ENCODE measurements at places on chromosomes 7 and 10. TPM values are rescaled to one million over a fixed set of nuclear protein-coding genes. Genes with fewer than 3 reads are reported as not detected.

Gene VWA2
- total RNA-seq = not detected

Gene CALHM3
- not detected for total RNA-seq

Gene TDRD1
- total RNA-seq = 0.45 TPM

Gene CRHR2
- total RNA-seq = not detected

Gene SCIN
- total RNA-seq = 0.25 TPM

Gene MRPS33
- total RNA-seq = 118 TPM

Gene GCK
- not detected for total RNA-seq

- DNase-seq = no peak
These were observed 128.4 kb downstream of the PAXIP1 start for GRCh38 chr7:154874409-154875113.

DNA sequence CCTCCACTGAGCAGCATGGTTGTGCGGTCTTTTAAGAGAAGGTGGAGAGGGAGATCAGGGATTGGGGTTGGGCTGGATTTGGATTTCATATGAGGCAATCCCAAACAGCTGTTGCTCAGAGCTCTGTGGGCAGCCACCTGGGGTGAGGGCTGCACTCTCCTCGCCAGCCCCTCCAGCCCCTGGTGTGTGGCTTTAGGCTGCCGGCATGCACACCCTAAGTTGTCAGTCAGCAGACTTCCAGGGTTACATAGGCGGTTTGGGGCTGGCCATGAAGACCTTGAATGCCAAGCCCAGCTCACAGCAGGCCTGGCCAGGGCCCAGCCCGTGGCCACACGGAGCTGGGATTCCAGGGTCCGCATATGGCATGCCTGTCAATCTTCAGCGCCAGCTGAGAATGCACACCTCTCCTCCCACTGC is 54.8 kb downstream of the ZMIZ1 start:
- DNase-seq = no peak

- no peak for DNase-seq
These were observed 2.5 kb upstream of the HNRNPF start for GRCh38 chr10:43411536-43411935.

GRCh38 chr7:129612112-129613015 is 844 bp downstream of the NRF1 start:
- DNase-seq = peak; percentile 61

GRCh38 chr7:137243741-137244140 is 99.8 kb downstream of the PTN start:
- peak; percentile 8 for DNase-seq

DNA sequence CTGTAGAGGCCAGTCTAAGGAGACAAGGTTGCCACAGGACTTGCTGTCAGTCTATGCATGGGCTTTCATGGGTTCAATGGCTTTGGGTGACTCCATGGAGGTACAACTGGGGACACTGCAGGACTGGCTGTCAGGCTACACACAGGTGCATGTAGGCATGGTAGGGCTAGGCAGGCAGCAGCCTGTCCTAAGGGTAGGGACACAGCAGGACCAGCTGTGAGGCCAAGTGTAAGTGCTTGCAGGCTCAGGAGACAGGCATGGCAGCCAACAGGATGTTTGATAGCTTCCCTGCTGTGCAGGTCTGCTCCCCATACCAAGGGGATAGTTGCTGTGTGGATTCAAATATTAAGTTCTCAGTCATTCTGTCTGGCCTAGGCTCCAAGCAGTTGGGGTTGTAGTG is 181.0 kb upstream of the NPY start:
- no peak for DNase-seq

DNA sequence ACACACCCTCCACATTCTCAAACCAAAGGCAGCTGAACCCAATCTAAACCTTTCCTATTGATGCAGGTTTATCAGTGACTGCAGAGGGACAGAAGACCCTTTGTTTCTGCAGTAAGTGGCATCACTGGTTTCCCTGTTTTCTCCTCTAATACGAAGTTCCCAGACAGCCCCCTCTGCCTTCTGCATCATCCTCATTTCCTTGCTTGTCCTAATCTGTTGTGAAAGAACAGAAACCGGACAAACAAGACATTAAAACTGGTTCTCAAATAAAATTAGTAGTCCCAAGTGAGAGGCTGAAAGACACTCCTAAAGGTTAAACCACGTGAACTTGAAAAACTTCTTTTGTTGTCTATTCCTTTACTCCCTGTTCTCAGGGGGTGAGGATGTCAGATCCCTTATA is 10.1 kb upstream of the ADRB1 start:
- no peak for DNase-seq

DNA sequence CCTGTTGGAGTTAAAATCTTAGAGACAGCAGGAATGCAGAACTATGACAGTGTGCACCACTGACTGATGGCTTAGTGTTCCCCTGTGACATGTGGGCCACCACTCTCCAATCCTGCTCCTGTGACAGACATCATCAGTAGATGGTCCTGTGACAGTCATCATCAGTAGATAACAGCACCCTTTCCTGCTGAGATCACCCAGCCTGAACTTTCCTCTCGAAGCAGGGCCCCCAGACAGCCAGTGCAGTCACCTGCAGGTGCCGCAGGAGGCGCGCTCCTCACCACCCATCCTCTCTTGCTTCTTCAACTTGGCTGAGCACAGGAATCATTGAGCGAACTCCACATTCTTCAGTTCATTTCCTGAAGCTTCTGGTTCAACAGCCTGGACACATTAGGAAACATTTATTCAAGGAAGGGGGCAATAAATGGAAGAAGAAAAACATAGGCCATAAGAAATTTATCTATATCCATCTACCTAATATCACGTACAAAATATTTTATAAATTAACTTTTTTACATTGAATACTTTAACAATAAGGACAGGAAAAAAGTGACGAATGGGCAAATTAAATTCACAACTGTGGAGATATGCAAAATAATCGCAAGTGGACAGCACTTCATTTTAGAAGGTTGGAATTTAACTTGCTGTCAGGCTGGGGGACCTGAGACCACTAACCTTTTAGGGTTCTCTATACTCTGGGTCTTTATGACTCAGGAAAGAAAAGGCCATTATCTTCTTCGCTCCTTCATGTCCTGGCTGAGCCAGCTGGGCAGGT is 32.0 kb upstream of the MKI67 start:
- no peak for DNase-seq

GRCh38 chr7:113004726-113005454 is 81.7 kb downstream of the GPR85 start:
- DNase-seq = no peak

DNA sequence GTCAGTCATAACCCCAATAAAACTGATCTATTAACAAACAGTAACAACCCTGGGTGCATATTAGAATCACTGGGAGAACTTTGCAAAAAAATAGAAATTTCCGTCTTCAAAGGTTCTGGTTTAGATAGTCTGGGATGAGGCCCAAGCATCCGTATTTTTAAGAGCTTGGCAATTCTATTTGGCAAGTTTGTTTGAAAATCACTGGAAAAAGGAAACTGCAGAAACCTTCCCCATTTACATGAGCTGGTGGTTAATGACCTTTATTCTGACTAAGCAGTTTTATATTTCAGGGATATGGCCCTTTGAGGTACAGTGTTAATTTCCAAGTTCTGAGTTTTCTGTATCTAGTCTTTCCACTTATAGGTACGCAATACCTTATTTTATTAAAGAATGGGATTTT is 115.8 kb upstream of the PRR15 start:
- DNase-seq = peak; percentile 49

- no peak for DNase-seq
These were observed 40.5 kb downstream of the ADRB1 start for GRCh38 chr10:114084215-114084614.

DNA sequence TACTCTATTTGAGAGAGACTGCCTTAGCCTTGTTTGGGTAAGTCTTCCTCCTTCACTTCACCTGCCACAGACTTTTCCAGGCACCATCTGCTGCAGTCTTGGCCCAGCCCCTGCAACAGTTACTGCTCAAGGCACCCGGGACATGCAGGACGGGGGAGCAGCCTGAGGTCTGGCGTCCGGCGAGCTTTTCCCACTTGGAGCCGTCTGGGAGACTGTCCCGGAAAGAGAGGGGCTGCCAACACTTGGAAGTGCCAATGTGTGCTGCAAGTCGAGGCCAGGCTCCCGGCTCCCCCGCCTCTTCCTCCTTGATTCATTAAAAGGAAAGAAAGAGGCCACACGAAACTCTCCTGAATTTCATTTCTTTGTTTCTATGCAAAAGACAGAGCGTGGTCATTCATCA is 13.7 kb downstream of the HTRA1 start:
- peak; percentile 61 for DNase-seq

GRCh38 chr7:53272081-53272480 is 236.6 kb downstream of the POM121L12 start:
- no peak for DNase-seq

- DNase-seq = no peak
These were observed 4.6 kb upstream of the GDF10 start for GRCh38 chr10:47295411-47295810.

- DNase-seq = peak; percentile 19
These were observed 23.6 kb downstream of the ZNF783 start for GRCh38 chr7:149285603-149286002.

DNA sequence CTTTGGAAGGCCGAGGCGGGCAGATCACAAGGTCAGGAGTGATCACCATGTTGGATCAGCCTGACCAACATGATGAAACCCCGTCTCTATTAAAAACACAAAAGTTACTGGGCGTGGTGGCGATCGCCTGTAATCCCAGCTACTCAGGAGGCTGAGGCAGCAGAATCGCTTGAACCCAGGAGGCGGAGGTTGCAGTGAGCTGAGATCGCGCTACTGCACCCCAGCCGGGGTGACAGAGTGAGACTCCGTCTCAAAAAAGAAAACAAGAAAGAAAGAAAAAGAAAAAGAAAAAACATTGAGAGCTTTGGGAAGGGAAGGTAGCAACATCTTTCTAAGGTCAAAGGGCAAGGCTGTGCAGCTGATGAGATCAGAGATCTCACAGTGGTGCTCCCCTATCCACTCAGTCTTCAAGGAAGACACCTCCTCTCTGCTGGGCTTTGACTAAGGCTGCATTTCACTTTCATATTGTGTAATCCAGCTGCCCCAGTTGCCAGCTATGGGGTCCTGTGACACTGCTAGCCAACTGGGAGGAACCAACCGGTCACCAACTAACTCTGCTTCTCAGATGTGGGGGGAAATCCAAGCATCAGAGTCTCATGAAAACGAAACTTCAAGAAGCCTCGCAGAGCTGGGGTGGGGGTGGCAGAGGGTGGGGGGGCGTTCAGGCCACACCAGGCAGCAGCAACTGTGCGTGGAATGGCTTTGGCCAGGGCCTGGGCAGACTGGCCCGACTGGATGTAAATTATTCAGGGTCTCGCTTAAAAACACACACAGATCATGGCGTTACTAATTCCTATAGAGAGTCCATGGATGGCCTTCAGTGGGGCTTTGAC is 1.5 kb downstream of the IL15RA start:
- peak; percentile 45 for DNase-seq

DNA sequence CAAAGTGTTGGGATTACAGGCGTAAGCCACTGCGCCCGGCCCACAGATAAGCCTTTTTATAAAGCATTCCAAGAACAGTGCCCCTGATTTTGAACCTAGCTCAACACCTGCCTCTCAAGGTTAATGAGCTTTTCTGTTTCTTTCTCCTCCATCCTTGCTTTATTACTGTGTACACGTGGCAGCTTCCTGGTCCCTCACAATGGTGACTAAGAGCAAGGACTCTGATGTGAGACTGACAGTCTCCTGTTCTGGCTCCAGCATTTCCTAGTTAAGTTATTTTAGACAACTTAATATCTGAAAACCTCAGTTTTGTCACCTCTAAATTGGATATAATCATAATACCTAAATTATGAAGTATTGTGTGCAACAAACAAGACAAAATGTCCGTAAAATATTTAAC is 9.9 kb downstream of the HABP2 start:
- no peak for DNase-seq

DNA sequence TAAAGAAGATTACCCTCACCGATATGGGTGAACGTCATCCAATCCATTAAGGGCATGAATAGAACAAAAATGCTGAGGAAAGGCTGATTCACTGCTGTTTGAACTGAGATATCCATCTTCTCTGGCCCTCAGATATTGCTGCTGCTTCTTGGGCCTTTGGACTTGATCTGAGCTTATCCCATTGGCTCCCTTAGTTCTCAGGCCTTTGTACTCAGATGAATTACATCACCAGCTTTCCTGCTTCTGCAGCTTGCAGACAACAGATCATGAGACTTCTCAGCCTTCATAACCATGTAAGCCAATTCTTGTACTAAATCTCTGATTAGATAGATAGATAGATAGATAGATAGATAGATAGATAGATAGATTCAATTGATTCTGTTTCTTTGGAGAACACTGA is 40.2 kb downstream of the CYCS start:
- no peak for DNase-seq

- DNase-seq = no peak
These were observed 80.0 kb downstream of the EEPD1 start for GRCh38 chr7:36232971-36233550.

DNA sequence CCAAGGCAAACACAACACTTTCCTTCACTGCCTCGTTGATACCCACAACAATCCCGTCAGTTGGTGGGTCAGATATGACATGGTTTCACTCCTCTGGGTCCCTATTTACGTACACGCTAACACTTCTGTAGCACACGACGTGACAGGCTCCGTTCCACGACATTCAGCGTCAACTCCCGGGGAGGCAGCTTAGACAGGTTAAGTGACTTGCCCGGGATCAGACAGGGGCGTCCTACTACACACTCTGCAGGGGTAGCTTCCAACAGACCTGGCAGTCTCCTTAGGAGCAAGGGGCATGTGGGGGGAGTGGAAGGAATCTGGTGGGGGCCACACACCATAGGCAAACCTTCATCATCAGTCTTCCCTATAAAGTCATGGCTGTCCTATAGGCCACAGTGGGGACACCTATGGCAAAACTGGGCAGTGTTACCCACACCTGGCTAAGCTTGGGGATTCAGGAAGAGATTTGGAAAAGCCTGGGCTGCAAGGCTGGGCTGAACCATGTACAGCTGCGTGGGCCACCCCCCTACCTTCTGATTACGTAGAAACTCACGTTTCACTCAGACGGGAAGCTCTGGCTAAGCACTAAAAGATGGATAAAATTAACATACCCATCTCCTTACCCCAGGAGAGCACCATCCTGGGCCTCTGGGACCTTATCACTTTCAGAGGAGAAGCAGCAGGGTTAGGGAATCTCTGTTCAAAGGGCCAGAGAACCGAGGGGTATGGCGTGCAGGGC is 2.0 kb downstream of the TYSND1 start:
- DNase-seq = no peak

- no peak for DNase-seq
These were observed 97.0 kb downstream of the SVIL start for GRCh38 chr10:29537799-29538198.

DNA sequence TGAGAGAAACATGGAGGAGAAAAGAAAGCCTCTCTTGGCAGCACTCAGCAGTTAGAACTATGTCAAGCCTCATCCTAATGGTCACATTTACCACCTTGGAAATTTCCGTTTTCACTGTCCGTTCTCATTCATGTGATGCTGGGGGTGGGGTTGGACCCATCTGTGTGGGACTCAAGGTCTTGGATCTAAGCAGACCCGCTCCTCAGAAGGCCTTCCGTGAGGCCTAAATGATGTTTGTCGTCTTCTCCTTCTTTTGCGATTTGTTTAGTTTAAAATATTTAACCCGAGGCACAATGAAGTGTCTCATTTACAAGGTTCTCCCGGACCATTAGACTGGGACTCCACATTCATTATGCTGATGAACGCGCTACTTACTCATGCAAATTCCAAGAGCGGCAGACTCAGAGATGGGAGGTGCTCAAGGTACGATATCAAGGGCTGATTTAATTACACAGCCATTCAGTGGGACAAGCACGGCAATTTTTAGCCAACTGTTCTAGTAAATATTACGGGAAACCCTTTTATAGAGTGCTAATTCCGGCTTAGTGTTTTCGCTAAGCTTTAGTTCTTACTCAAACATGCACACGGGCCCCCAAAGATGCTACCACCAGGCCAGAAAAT is 109.1 kb upstream of the EFCAB10 start:
- DNase-seq = no peak
